ENCODE measurements at places on chromosomes 16 and 17.
A peak's percentile ranks its signal among the peaks of the same experiment; 100 is the strongest.

DNA sequence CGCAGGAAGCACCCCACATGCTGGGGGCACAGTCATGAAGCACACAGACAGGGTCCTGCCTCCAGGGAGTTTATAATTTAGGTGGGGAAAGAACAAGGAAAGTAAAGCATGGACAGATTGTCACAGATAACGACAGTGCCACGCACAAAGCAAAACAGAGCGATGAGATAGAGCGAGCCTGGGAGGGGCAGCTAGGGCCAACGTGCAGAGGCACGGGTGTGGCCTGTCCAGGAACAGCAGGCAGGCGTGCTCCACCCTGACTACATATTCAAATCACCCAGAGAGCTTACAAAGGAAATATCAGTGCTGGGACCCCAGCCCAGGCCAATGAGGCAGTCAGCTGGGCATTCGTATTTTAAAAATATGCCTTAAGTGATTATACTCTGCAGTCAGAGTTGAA lies 16.8 kb downstream of the LGALS9 start:
- DNase-seq = no peak

DNA sequence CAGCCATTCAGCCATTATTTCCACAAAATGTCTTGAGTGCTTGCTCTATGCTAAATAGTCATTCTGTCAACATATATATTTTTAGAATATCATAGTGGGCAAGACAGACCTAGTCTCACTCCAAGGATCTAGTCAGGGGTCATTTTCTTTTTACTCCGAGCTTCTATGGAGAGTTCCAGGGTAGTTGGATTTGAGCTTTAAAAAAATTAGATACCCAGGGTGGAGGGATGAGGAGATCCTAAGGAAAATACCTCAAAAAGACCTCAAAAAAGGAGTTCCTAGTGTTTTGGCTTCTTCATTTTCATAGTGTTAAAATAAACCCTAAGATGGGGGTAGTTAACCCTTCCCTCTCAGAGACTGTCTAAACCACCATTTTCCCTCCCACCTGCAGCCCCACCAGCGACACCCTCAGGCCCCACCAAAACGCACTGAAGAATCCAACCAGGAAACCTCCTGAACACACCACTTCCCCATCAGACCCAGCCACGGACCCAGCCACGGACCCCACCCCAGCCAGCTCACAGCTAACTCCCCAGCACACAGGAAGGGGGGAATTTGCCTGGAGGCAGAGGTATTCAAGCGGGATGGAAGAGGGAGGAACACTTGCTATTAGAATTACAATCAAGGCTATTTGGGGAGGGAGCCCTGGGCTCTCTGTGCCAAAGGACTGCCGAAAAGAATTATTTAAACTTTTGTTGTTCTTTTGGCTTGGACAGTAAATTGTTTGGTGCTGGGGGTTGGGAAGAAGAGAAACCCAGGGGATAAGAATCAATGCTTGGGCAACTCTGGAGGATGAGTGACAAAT lies 2.2 kb downstream of the ETV4 start:
- no peak for DNase-seq

- no peak for DNase-seq
Observed at GRCh38 chr16:72222503-72222902, 50.5 kb upstream of the PMFBP1 start.

- DNase-seq = no peak
Observed at GRCh38 chr17:79038545-79039135, 14.7 kb downstream of the C1QTNF1 start.

DNA sequence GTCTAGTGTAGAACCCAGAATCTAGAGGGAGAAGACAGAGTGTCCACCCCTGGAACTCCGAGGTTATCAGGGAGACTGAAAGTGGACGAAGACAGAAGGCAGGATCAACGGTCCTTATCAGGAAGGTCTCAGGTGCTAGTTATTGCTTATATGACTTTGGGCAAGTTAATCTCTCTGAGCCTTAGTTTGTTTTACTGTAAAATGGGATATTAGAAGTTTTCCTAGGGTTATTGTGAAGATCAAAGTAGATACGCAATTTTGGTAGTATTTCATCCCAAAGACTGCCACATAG lies 1.2 kb downstream of the RNF167 start:
- DNase-seq = no peak

- peak; percentile 34 for DNase-seq
Observed at GRCh38 chr17:68089881-68090280, 54.3 kb downstream of the KPNA2 start.

DNA sequence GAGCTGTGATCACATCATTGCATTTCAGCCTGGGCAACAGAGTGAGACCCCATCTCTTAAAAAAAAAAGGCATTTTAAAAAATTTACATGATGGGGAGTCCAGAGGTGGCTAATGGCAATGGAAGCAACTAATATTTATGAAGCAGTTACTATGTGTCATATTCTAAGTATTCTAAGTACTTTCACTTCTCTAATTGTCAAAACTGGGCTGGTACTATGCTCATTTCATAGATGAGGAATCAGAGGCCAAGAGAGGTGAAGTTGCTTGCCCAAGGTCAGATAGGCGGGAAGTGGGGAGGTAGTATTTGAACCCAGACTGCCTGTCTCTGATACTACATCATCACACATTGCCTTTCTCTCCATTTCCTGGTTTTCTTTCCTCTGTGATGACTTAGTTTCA lies 50.7 kb downstream of the SLC5A11 start:
- no peak for DNase-seq

- no peak for DNase-seq
Observed at GRCh38 chr16:81548876-81549546, 104.4 kb downstream of the CMIP start.

GRCh38 chr16:75789237-75789636 lies 62.9 kb upstream of the CPHXL start:
- peak; percentile 27 for DNase-seq

GRCh38 chr16:79628501-79628975 lies 28.0 kb upstream of the MAF start:
- DNase-seq = no peak

DNA sequence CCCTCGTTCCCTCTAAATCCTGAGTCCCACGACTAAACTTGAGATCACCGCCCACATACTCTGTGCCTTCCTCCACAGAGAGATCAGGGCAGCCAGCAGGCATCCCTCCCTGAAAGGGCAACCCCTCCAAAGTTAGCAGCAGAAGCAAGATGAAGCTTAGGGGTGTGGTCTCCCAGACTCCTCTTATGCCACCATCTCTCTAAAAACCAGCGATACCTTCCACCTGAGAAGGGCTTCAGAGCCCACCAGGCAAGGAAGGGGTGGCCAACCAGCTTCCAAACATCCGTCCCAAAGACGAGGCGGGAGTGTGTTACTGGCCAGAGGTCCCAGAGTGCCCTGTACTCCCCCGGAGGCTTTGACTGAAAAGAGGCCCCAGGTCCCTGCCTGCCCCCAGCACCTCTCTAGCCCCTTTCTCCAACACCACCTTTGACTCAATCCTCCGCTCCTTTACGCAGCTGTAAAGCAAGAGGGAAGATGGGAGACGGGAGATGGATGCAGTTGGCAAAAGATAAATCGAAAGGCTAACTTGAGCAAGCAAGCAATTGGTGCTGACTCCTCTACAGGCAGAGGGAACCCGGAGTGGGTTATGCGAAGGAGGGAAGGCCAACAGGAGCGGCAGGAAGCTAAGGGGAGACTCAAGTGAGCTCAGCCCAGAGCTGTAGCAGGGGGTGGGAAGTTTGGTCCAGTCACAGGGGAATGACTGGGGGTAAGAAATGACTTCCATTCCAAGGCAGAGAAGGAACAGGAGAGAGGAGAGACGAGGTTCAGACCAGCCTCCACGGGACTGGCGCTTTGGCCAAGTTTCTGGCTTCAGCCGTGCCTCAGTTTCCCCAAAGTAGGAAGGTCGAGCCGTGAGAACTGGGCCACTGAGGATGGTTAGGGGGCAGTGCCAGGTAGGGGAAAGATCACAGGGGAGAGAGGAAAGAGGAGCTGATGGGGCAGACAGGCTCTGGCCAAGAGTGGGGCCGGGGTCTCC lies 1.0 kb downstream of the ST3GAL2 start:
- DNase-seq = no peak

DNA sequence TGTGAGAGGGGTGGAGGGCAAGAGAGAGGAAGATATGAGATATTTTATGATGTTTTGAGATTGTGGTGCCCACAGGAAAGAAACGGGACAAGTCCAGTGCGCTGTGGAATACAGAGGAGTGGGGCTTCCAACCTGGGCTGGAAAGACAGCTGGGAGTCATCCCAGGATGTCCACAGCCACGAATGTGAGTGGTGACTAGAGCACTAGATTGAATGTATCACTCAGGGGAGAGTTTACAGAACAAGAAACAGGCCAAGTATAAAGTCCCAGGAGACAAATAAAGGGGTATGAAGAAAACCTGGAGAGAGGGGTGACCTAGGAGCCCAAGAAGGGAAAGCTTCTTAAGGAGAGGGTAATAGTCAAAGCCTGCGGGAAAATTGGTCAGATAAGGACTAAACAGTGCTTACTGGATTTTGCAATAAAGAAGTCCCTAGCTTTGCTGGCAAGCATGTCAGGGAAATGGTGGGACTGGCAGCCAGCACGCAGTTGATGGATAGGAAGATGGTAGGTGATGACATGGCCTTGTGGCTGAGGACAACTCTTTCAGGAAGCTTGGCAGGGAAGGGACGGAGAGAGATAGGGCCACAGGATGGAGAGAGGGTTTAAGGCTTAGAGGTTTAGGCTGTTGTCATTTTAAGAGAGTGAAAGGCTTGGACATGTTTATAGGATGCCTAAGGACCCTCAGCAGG lies 114.5 kb downstream of the AXIN2 start:
- DNase-seq = no peak

- no peak for DNase-seq
Observed at GRCh38 chr16:2205967-2206313, 686 bp downstream of the MLST8 start.

- DNase-seq = peak; percentile 58
Observed at GRCh38 chr17:57114085-57114673, 29.1 kb downstream of the AKAP1 start.

DNA sequence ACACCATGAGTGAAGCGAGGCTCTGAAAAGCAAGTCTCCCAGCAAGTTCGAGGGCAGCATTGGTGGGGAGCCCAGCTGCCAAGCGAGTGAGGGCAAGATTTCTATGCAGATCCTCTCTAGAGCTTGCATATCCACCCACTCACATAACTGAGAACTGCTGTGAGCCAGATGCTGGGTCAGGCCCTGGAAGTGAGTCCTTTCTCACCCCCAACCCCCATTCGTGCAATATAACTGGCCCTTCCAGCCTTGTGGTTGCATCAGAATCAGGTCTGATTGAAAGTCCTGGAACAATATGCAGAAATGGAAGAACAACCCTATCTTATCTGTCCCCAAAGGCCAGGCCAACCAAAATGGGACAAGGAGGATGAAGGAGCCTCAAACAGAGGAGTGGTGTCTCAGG lies 146.6 kb downstream of the IRX5 start:
- no peak for DNase-seq

GRCh38 chr17:61766520-61766919 lies 96.8 kb downstream of the BRIP1 start:
- DNase-seq = no peak

- DNase-seq = no peak
Observed at GRCh38 chr17:200586-200985, 19.1 kb upstream of the DOC2B start.

- DNase-seq = no peak
Observed at GRCh38 chr17:11693284-11693683, 95.0 kb downstream of the DNAH9 start.

- DNase-seq = no peak
Observed at GRCh38 chr17:74252211-74252610, 21.8 kb upstream of the DNAI2 start.

GRCh38 chr16:23907903-23908302 lies 72.1 kb downstream of the PRKCB start:
- DNase-seq = no peak

- DNase-seq = peak; percentile 42
Observed at GRCh38 chr17:33725675-33726271, 432.7 kb upstream of the ASIC2 start.

GRCh38 chr17:49055181-49055927 lies 58.2 kb downstream of the IGF2BP1 start:
- no peak for DNase-seq

- DNase-seq = no peak
Observed at GRCh38 chr16:65725156-65725845, 603.4 kb upstream of the CDH11 start.

DNA sequence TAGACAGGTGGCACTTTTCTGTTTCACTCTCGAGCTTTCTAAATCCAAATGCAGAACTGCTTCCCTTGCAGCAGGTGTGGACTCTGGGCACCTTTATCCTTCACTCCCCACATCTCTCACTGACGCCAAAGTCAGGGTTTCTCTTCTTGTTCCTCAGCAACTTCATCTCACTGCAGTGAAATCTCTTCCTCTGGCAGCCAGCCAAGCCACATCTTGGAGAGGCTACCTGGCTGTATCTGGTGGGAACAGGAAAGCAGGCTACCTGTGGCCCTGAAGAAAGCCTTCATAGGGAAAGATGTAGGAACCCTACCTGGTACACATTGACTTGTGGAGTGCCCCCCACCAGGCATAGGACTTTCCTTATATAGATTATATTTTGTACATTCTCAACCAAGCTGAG lies 159.1 kb downstream of the UTP18 start:
- DNase-seq = no peak

- DNase-seq = peak; percentile 91
Observed at GRCh38 chr17:57622683-57623433, 122.2 kb downstream of the CCDC182 start.

DNA sequence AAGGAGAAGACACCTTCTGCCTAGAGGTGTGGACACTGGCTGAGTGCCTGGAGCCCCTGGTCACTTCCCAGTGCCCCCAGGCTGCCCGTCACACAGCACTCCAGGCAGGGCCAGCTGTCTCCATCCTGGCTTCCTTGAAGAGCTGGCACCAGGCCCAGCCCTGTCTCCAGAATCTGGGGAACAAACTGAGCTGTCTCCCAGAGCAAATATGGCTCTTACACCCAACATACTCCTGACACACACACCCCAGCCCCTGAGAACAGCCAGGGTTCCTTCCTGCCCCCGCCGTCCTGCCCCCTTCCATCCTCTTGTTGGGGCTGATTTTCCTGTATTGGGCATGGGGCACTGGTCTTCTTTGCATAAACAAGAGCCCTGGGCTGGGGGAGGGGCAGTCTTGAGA lies 9.1 kb downstream of the NHERF1 start:
- DNase-seq = no peak

GRCh38 chr16:78669994-78670393 lies 570.5 kb downstream of the WWOX start:
- no peak for DNase-seq

- DNase-seq = no peak
Observed at GRCh38 chr16:84245956-84246678, 6.3 kb upstream of the KCNG4 start.

All from H54 (cell line).